Activated naive CD4-positive, alpha-beta T cell (primary cell): ENCODE measurements at places on chromosomes 3 and 15.

- DNase-seq, result no peak
These were observed 159.4 kb upstream of the SNTN start for GRCh38 chr3:63493101-63493500.

DNA sequence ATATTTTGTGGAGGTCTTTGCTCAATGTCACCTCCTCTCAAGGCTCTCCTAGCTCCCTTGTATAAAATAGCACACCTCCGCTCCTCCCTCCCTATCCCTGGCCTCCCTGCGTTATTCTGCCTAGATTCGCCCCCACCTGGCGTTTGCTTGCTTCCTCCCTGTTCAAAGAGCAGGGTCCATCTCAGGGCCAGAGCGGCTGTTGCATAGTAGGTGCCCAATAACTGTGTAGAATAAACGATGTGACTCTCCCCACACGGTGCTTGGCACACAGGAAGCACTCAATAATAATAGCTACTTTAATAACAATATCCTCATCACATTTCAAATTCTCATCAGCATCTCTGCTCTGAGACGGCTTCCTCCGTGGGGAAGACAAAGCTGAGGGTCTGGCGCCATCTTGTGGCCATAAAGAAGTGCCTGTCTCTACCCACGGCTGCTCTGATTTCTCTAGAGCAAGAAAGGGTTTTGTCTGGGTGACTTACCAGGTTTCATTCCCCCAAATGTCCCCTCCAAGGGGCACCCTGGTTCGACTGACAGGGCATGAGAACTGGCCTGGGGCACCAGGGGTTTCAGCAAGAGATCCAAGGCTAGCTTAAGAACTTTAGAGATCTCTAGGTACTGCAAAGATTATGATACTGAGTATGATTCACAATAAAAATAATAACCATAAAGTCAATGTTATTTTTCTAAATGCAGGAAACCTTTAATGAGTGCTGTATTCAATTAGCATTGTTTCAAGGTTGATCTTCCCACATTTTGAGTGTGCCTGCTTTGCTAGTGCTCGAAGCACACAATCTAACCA, 16.1 kb downstream of the CD276 start:
- DNase-seq, result peak; percentile 59

DNA sequence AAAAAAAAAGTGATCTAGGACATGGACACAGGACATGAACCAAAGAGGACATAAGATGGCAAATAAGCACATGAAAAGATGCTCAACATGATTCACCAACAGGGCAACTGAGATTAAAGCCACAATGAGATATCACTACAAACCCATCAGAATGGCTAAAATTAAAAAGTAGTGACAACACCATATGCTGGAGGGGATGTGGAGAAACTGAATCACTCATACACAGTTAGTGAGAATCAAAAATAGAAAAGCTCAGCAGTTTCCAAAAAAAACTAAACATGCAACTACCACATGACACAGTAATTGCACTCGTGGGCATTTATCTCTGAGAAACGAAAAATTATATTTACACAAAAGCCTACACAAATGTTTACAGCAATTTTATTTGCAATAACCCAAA, 27.9 kb upstream of the ACKR4 start:
- no peak for DNase-seq

DNA sequence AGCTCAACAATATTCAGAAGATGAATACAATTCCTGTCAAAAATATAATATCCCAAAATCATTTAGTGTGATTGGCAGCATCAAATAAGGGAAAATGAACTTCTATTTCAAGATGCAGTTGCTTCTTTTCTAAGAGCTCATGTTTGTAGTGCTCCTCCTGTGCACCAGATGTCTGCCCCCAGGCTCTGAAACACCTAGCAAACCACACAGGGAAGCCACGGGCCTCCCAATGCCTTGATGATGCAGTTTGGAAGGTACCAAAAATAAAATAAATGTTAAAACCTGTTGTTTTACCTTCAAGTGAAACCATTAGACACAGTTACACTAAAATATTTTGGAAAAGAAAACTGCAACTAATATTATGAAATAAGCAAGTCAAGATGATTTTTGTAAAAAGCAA, 22.2 kb downstream of the CFAP20DC start:
- no peak for DNase-seq

DNA sequence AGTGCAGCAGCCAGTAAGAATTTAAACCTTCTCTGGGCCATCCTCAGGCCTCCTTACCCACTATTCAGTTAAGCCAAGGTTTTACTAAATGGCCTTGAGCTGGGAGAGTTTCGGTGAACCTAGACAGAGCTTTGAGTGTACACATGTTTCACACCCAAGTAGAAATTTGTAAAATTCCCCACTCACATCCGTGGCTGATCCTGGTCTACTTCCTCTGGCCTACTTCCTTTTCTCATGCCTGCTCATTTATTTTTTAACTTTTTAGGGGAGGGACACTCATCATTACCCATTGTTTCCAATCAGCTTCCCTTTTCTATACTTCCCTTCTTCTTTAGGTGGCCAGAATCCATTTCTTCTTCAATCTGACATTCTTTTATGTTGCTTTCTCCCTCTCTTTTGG, 7.6 kb downstream of the CX3CR1 start:
- DNase-seq, result no peak
